ENCODE measurements at places on chromosomes 11 and 22. TPM values are rescaled to one million over a fixed set of nuclear protein-coding genes. Genes with fewer than 3 reads are reported as not detected.
A peak's percentile ranks its signal among the peaks of the same experiment; 100 is the strongest.

DNA sequence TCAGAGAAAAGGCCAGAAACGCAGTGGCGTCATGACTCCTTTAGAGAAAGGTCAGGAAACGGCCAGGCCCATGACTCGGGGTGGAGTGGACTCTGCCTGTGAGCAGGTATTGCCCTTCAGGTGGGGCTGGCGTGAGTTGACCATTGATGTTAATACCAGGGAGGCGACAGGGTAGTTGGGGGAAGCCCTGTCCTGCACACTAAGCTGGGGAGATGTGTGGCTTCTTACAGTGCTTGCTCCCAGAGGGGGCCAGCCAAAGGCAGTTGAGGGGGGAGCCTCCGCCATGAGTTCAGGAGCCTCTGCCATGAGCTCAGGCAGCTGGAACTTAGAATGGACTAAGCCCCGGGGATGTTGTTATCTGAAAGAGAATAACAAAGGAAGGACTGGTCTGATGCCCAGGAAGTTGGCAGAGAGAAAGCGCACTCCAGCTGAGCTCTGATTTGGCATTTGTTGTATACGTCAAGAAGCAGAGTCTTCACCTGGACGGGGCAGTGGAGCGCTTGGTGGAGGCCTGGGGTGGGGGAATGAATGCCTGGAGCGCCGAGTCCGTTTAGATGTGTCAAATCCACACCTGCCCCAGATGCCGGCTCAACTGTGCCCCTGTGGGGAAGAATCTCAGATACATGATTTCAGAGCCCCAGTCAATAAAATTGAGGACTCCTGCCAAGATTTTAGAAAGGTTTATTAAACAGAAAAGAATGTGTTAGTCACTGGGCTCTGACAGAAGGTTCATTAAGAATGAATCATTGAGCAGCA, 222.5 kb downstream of the TBC1D22A start:
- DNase-seq: no peak
- no peaks in the 10 kb centered on the region for H3K27me3 ChIP-seq
- H3K4me1 ChIP-seq: peaks cover 8% of the 10 kb centered on the region
- H3K27ac ChIP-seq: no peak overlapping the region
- H3K4me3 ChIP-seq: no peak overlapping the region

- H3K36me3 ChIP-seq: no peaks in the 10 kb centered on the region
- peaks cover 17% of the 10 kb centered on the region for H3K4me1 ChIP-seq
- H3K27ac ChIP-seq: no peak overlapping the region
- no peak overlapping the region for H3K4me3 ChIP-seq
Measured at GRCh38 chr11:45098929-45099328, 47.5 kb upstream of the PRDM11 start.

DNA sequence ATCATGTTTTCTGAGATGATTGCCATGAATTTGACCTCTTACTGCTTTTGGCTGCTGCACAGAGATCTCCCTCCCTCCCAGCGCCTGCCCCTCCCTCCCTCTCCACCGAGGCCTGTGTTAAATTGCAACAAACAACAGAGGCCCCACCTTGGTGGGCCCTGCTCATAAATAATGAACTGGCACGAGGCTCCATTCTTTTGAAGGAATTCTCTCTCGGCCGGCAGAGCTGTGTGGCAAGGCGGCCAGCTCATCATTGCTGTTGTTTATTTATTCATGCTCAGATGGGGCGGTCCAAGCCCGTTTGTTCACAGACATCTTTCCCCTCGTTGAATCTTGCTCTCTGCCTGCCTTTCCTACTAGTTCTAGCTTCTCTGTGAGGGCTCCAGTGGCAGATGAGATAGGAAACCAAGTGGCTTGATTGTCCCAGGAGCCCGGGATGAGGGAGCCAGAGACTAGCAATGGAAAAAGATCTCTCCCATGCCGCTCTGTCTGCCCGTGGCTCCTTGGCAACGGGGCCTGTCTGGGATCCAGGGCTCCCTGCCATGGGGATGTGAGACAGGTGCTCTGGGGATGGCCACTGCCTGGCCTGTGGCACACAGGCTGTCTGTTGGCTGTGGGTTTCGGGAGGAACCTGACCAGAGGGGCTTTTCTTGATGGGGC, 192.6 kb downstream of the DSCAML1 start:
- no peak overlapping the region for H3K27ac ChIP-seq
- no peaks in the 10 kb centered on the region for H3K4me1 ChIP-seq
- peaks cover 34% of the 10 kb centered on the region for H3K27me3 ChIP-seq
- no peak overlapping the region for H3K4me3 ChIP-seq
- DNase-seq: no peak

DNA sequence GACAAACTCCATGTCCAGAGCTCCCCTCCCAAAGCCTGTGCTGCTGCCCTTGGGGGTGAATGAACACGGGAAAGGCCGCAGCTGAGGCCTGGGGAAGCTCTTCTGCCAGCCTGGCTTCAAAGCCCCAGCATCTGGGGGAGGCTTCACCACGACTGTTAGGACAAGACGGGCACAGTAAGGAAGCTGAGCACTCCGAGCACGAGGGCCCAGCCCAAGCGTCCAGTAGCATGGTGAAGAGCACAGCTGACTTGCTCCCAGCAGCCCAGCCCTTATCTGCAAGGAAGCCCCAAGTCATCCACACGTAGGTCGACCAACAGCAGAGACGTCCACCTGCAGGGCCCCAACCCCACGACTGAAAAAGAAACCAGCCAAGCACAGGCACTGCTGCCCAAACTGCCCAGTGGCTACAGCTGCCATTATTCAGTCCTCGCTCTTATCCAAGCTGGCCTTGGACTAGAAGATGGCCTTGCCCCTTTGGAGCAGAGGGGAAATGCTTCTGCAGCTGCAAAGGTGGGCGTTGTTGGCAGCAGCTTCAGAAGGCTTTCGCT, 62.5 kb downstream of the SHANK2 start:
- H3K4me1 ChIP-seq: no peaks in the 10 kb centered on the region
- no peak overlapping the region for H3K4me3 ChIP-seq
- H3K27me3 ChIP-seq: no peaks in the 10 kb centered on the region
- no peak overlapping the region for H3K27ac ChIP-seq
- no peaks in the 10 kb centered on the region for H3K36me3 ChIP-seq
- no peak for DNase-seq

The SCGB1A1 gene
- not detected for total RNA-seq

The SCGB1C1 gene
- total RNA-seq: not detected

DNA sequence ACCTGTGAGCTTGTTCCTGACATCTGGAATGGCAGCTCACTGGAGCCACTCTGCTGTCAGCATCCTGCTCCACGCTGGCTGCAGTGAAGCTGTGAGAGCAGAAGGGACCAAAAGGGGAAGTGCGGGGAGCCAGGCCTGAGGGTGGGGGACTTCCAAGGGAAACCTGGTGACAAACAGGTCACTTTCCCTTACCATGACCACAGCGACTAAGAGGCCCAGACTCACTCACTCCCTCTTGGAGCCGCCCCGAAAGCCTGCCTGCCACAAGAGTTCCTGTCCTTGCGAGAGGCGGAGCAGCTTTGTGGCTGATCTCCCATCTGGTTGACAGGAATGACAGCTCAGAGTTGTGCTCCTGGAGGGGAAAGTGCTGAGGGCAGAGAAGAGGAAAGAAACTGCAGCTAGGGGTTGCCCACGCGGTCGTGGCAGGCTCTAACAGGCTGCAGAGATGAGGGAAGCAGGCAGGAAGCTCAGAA, 183.8 kb upstream of the NTM start:
- no peak overlapping the region for H3K4me3 ChIP-seq
- no peak for DNase-seq
- H3K36me3 ChIP-seq: no peaks in the 10 kb centered on the region
- no peak overlapping the region for H3K27ac ChIP-seq

GRCh38 chr11:115083144-115083806, 404.9 kb downstream of the NXPE2 start:
- H3K27ac ChIP-seq: no peak overlapping the region
- H3K36me3 ChIP-seq: no peaks in the 10 kb centered on the region
- H3K4me3 ChIP-seq: no peak overlapping the region
- no peaks in the 10 kb centered on the region for H3K4me1 ChIP-seq
- no peak for DNase-seq

The ATP6V1E1 gene
- total RNA-seq: 119 TPM

The TMEM25 gene
- total RNA-seq: 36.2 TPM

DNA sequence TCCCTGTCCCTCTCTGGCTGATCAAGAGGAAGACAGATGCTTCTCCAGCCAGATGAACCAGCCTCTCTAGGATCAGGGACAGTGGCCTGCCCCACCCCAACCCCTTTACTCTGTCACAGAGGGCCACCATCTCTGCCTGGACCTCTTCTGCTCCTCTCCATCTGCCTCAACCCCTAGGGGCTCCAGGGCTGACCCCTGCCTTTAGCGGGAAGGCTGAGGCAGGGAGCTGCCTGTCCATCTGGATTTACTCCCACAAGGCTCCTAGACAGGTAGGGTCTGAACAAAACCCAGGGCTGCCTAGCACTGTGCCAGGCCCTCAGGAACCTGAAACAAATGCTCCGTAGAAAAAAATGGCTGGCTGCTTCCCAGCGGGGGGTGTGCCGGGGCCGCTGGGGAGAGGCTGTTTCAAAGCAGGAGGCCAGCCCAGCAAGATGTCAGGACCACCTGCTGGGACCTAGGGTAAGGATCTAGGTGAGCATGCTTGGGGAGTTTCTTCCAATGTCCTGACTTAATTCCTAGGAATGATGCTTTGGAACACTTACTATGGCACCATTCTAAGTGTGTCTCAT, 3.2 kb downstream of the CHST1 start:
- peaks cover 22% of the 10 kb centered on the region for H3K27me3 ChIP-seq
- H3K27ac ChIP-seq: peak overlapping the region; percentile 78
- H3K36me3 ChIP-seq: no peaks in the 10 kb centered on the region
- H3K4me1 ChIP-seq: peaks cover 13% of the 10 kb centered on the region
- DNase-seq: no peak

The MMP11 gene
- total RNA-seq: 76.5 TPM

The LUZP2 gene
- 2.7 TPM for total RNA-seq
